Activated CD4-positive, alpha-beta memory T cell treated with anti-CD3 and anti-CD28 coated beads for 36 hours (primary cell): ENCODE measurements at places on chromosomes 6 and 20. TPM values are rescaled to one million over a fixed set of nuclear protein-coding genes. Genes with fewer than 3 reads are reported as not detected.

AAR2 gene
- total RNA-seq: 17.3 TPM

ZBTB46 gene
- total RNA-seq: 5.5 TPM

ESR1 gene
- not detected for total RNA-seq

SPATA25 gene
- total RNA-seq: 0.50 TPM

ANKRD66 gene
- total RNA-seq: not detected

ASIP gene
- not detected for total RNA-seq

ZBP1 gene
- 1.1 TPM for total RNA-seq

BTNL2 gene
- total RNA-seq: not detected

PPARD gene
- total RNA-seq: 20.9 TPM

C6orf58 gene
- total RNA-seq: not detected

E2F1 gene
- 67.8 TPM for total RNA-seq

DNAH8 gene
- total RNA-seq: 0.22 TPM

POPDC3 gene
- not detected for total RNA-seq

EEF1A2 gene
- 1.1 TPM for total RNA-seq

BLCAP gene
- total RNA-seq: 16.0 TPM

AIF1 gene
- total RNA-seq: 26.1 TPM

COL20A1 gene
- total RNA-seq: not detected

OXT gene
- total RNA-seq: 1.0 TPM
